ENCODE measurements at places on chromosomes 7 and 10. TPM values are rescaled to one million over a fixed set of nuclear protein-coding genes. Genes with fewer than 3 reads are reported as not detected.
A peak's percentile ranks its signal among the peaks of the same experiment; 100 is the strongest.

DNA sequence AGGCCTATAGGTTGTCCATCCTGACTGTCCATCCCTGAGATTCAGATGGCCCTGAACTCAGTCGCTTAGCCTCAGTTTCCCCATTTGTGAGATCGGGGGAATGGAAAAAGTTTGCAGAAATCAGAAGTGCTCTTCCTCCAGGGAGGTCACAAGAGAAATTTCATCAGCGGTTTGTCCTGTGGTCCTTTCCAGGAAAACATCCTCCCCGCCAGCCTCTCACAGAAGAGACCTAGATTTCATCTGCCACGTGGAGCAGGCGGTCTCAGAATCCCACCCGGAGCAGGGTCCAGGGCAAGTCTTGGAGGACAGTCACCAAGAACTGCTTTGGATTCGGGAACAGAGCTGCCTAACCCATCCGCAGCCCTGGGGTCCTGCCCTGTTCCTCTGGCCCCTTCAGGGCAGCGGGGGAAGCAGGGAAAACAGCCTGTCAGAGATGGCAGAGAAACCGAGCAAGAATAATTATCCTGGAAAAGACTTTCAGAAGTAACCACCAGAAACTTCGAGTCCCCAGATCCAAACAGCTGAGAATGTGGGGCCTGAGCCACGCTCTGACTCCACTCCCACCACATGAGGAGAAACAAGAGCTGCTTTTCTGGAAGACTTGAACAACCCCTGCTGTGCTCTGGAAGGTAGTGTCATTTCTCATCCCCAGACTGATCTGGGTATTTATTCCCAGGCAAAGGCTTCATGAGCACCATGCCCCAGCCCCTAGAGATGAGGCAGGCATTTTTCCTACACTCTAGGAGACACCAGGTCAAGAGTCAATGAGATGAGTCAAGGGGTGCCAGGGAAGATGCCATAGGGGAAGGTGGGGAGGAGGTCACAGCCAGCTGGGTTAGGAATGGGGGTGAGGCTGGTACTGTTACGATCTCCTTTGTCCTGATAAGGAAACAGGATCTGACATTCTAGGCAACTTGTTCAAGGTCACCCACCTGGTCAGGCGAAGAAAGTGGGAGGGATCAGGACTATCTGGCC lies 1.1 kb upstream of the TNS3 start:
- no peak for ATAC-seq

The HK1 gene
- total RNA-seq = 82.5 TPM

- ATAC-seq = peak; percentile 99
Measured at GRCh38 chr7:110442381-110442837, 648.5 kb upstream of the LRRN3 start.

- ATAC-seq = peak; percentile 92
Measured at GRCh38 chr10:5284311-5285057, 80.3 kb upstream of the UCN3 start.

GRCh38 chr7:113204415-113204814 lies 86.1 kb upstream of the SMIM30 start:
- ATAC-seq = no peak

GRCh38 chr10:76209135-76209534 lies 777.7 kb downstream of the LRMDA start:
- ATAC-seq = no peak

GRCh38 chr10:63829020-63829419 lies 307.8 kb downstream of the REEP3 start:
- ATAC-seq = no peak

- no peak for ATAC-seq
Measured at GRCh38 chr10:43237128-43237527, 29.7 kb downstream of the RASGEF1A start.

- no peak for ATAC-seq
Measured at GRCh38 chr10:124292911-124293615, 125.7 kb downstream of the OAT start.

GRCh38 chr7:95357623-95358022 lies 33.3 kb upstream of the PON1 start:
- no peak for ATAC-seq

DNA sequence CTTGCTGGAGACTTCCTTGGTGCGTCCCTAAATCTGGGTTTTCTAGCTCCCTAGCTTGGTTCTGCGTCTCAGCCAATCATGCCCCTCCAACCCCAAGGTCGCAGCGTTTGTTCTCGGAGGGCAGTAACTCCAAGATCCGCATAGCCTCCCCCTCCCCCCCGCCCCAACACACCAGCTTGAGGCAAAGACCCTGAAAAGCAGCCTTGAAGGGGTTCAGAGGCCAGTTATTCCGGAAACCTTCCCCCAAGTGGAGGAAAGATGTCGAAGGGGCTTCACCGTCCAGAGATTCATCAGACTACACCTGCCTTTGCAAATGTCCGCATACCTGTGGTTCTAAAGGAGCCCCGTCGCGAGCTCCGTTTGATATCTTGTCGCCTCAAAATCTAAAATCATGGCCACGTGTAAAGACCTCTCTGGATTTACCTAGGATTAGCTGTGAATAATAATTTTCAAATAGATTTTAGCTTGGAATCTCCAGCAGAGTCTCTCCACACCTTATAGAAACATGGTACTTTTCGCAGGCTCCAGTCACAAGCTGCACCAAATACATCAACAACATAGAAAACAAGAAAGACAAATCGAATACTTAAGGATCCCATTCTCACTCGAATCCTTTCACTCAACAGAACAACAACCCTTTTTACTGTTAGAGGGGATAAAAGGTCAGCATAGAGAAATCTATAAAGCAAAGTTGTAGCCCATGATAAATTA lies 7.9 kb downstream of the DLX6 start:
- no peak for ATAC-seq

DNA sequence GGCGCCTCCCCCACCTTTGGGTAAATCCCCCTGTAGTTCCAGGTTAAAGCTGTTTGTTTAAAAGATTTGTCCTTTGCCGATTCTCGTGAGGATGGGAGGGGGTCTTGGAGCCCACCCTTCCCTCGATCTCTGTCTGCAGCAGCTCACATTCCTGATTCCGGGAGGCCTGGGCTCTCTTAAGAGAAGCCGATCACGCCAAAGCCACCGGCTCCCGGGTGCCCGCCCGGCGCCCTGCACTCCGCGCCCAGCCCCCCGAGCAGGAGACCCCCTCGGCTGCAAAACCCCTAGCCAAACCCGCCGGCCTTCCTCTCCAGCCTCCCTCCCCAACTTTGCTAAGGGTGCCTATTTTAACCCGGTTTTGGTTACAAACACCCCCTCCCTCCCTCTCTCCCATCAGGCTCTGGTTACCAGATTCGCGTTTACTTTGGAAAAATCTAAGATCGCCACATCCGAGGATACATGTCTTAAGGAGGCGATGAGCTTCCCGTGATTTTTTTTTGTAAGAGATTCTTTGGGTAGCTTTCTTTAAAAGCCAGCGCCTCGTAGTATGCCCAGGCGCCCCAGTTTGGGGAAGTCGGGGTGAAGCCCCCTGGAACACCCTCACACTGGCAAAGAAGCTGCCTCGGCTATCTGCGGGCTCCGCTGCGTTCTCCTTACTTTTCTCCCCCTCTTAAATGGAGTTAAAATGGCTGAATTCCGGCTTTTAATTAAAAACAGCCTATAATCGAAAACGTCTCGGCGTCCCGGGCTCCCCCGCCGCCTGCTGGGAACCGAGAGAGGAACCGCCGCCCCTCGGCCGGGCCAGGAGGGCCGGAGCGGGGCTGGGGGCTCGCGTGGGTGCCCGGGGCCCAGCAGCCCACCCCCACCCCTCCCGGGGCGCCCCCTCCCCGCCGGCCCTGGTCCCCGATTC lies 983 bp downstream of the TNRC18 start:
- ATAC-seq = no peak

GRCh38 chr7:142927085-142927745 lies 6.3 kb downstream of the TRPV5 start:
- ATAC-seq = no peak

Data from motor neuron (in vitro differentiated cells).